ENCODE measurements at places on chromosomes 1 and 21.

GRCh38 chr1:202192770-202193613, 607 bp upstream of the LGR6 start:
- H3K27me3 ChIP-seq: peaks cover 62% of the 10 kb centered on the region
- no peak overlapping the region for H3K27ac ChIP-seq
- H3K4me3 ChIP-seq: peak overlapping the region; percentile 31
- H3K36me3 ChIP-seq: no peaks in the 10 kb centered on the region
- H3K4me1 ChIP-seq: peaks cover 18% of the 10 kb centered on the region
- DNase-seq: peak; percentile 83

DNA sequence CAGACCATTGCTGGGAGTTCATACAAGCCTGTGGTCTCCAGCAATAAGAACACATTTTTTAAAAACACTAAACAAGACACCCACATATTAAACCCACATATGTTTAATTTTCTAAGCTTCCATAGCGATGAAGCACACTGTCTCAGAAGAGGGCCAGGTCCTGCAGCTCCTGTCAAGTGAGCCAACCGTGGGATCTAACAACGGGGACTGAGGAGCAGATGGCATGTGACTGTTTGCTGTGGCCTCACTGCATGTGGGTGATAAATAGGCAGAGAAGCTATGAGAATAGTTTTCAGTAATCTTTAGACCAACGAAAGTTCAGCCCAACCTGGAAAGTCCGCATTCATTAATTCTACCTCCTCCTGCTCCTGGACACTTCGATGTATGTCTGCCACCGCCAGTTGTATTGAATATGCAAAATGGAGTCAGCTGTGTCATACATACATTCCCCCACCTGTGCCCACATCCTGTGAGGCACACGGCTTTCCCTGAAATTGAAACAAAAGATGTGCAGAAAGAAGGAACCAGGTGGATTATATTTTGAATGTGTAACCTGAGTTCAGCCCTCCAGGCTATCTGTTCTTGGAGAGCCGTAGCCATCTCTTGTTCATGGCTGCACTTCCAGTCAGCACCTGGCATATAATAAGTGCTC, 88.2 kb downstream of the MIS18A start:
- no peak overlapping the region for H3K27ac ChIP-seq
- peaks cover 4% of the 10 kb centered on the region for H3K27me3 ChIP-seq
- no peaks in the 10 kb centered on the region for H3K36me3 ChIP-seq

DNA sequence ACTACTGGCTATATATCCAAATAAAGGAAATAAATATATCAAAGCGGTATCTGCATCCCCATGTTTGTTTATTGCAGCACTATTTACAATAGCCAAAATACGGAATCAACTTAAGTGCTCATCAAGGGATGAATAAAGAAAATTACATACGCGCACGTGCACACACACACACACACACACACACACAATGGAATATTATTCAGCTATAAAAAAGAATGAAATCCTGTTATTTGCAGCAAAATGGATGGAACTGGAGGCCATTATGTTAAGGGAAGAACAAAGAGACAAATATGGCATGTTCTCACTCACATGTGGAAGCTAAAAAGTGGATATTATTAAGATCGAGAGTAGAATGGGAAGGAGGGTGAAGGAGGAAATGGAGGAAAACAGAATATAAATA, 20.2 kb downstream of the COPA start:
- no peak for DNase-seq
- H3K36me3 ChIP-seq: peaks cover 52% of the 10 kb centered on the region
- no peak overlapping the region for H3K4me3 ChIP-seq
- no peaks in the 10 kb centered on the region for H3K27me3 ChIP-seq

DNA sequence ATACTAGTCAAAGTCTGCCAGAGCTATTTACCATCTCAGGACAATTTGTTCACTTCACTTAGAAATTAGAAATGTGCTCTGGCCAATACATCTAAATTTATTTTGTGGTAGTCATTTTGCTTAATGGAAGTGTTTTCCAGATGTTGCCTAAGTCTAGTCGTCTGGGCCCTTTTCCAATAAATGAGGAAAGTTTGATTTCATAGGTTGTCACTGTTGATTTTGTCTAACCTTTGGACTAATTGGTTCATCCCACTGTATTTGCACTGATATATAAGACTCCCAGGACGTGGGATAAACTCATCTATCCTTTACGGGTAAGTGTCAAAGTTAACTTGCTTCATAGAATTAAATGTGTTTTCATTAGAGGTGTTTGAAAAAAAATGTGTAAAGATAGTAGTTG, 79.1 kb downstream of the TPR start:
- no peak for DNase-seq
- no peaks in the 10 kb centered on the region for H3K27me3 ChIP-seq
- no peaks in the 10 kb centered on the region for H3K4me1 ChIP-seq
- no peak within 1 kb of the TSS for H3K27ac ChIP-seq
- no peaks in the 10 kb centered on the region for H3K36me3 ChIP-seq
- no peak within 1 kb of the TSS for H3K4me3 ChIP-seq

- H3K36me3 ChIP-seq: no peaks in the 10 kb centered on the region
- H3K4me3 ChIP-seq: no peak overlapping the region
- H3K27ac ChIP-seq: peak overlapping the region; percentile 67
- H3K27me3 ChIP-seq: no peaks in the 10 kb centered on the region
- DNase-seq: no peak
- peaks cover 16% of the 10 kb centered on the region for H3K4me1 ChIP-seq
These were observed 69.5 kb downstream of the FGGY start for GRCh38 chr1:59366346-59366745.

GRCh38 chr1:205182930-205183329, 28.6 kb downstream of the DSTYK start:
- no peak overlapping the region for H3K4me3 ChIP-seq
- H3K27me3 ChIP-seq: no peaks in the 10 kb centered on the region
- no peak overlapping the region for H3K27ac ChIP-seq
- peaks cover 6% of the 10 kb centered on the region for H3K36me3 ChIP-seq

- no peaks in the 10 kb centered on the region for H3K4me1 ChIP-seq
- no peak for DNase-seq
- H3K27me3 ChIP-seq: no peaks in the 10 kb centered on the region
- H3K27ac ChIP-seq: no peak overlapping the region
These were observed 99.1 kb upstream of the RAB3GAP2 start for GRCh38 chr1:220371324-220371723.

DNA sequence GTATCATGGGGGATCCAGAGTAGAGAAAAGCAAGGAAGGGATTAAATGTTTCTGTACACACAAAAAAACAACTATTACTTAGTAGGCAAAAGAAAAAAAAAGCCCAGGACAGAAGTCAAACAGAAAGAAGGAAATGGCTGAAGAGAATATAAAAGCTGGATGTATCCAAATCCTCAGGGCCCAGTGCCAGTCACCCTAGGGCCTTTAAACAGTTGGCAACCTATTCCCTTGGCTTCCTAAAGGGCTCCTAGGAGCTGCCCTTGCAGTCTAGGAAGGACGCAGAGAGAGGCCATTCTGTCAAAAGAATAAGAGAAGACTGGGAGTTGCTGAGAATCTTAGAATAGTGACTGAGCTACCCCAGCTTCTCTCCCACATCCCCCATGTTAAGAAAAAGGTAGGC, 5.0 kb downstream of the B4GALT3 start:
- H3K4me1 ChIP-seq: peaks cover 57% of the 10 kb centered on the region
- H3K27ac ChIP-seq: peak overlapping the region; percentile 42
- peaks cover 77% of the 10 kb centered on the region for H3K36me3 ChIP-seq
- DNase-seq: no peak

DNA sequence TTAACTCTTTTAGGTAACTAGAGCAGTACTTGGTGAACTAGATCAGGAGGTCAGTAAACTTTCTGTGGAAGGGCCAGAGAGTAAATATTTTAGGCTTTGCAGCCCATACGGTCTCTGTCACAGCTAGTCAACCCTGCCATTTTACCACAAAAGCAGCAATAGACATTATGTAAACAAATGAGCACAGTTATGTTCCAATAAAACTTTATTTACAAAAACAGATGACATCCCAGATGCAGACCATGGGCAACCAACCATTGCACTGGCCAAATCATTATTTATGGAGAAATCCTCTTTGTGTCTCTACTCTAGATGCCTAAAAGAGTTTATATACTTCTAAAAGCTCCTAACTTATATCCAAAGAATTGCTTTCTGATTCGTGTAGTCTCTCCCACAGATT, 192.4 kb downstream of the HS2ST1 start:
- no peaks in the 10 kb centered on the region for H3K36me3 ChIP-seq
- no peaks in the 10 kb centered on the region for H3K27me3 ChIP-seq
- no peak for DNase-seq

DNA sequence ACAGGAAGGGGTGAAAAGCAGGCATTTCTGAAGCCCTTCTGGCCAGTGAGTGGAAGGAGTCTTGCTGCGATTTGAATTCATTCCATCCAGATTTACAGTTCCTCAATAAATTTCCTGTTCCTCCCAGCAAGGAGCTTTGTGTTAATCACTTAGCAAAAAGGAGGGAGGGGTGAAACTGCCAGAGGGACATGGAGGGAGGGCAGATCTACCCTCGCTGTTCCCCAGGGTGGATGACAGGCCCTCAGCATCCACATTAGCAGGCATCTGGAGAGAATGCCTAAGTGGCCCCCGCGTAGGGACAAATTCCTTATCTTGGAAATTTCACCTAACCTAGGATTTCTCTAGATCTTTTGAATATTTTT, 1.2 kb downstream of the ETV3 start:
- H3K4me3 ChIP-seq: peak overlapping the region; percentile 67
- peaks cover 40% of the 10 kb centered on the region for H3K4me1 ChIP-seq
- no peak for DNase-seq
- H3K27ac ChIP-seq: peak overlapping the region; percentile 98

All from stomach (tissue), 19 donors.